Stimulated activated CD8-positive, alpha-beta memory T cell treated with anti-CD3 and anti-CD28 coated beads, Interleukin-15, amount 100 ng/mL, for 4 hours (primary cell): ENCODE measurements at places on chromosomes 2 and 18.

DNA sequence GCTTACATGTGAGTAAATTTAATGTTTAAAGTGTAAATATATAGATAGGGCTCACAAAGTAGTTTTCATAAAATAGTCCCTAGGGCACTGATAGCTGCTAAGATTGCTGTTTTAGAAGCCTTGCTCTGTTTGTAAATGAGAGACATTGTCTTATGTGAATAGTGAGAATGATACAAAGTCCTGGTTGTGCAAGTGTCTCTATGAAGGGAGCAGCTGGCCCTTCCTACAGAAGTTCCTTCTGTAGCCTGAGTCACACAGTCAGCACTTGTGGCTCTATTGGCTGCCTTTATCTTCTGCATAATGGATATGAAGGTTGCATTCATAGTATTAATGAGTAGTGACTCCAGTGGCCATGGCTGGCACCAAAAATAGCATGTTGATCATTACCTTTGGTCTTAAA, 279.7 kb downstream of the OSR1 start:
- no peak for DNase-seq

- DNase-seq, result no peak
These were observed 115.0 kb upstream of the CCDC85A start for GRCh38 chr2:56068746-56069145.

DNA sequence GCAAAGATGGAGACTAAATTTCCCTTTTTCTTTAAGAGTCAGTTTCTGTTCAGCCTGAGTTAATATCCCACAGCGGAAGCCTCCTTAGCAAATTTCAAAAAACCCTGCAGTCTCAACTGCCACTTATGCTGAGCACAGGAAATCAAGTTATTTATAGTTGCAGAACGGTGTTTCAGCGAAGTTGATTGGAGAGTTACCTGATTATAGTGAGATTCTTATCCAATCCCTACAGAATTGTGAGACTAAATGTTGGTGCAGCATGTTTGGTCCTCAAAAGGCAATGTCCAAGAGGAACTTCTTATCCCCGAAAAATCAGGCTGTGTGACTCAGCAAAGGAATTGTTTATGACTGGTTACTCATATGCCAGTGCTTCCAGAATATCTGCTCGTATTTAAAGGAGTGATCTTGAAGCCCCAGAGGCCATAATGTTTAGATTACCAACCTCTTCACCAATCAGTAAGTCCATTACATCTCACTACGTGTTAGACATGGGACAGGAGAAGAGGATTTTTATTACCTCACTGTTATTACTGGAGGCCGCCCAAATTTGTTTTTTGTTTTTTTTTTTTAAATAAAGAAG, 67.9 kb downstream of the LRRFIP1 start:
- DNase-seq, result no peak

DNA sequence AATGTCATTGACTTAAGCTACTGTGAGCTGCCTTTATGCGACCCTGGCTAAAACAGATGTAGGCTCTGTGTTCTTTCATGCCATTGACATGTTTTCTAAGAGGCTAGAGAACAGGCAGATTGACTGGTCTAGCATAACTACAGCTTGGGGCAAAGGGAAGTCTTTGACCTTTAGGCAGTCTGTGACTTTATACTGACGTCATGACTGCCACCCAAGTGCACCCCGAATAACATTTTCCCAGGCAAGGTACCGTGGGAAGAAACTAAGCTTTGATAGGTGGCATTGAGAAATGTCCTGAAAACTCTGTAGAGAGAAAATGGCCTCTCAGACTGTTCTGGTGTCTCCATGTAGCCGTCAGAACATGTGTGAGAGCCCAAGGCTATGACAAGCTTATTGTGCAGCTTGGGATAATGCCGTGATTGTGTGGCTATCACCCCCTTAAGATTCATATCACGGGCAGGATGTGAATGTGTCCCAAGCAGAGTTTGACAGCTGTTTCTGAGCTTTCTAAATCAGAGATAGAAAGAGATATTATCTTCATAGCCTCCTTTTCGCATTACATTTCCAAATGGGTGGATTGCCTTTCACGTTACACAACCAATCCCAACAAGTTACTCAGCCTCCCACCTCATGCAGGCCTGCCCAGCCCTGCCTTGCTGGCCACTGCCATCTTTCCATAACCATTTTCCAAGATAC, 672.2 kb upstream of the ACVR2A start:
- no peak for DNase-seq

DNA sequence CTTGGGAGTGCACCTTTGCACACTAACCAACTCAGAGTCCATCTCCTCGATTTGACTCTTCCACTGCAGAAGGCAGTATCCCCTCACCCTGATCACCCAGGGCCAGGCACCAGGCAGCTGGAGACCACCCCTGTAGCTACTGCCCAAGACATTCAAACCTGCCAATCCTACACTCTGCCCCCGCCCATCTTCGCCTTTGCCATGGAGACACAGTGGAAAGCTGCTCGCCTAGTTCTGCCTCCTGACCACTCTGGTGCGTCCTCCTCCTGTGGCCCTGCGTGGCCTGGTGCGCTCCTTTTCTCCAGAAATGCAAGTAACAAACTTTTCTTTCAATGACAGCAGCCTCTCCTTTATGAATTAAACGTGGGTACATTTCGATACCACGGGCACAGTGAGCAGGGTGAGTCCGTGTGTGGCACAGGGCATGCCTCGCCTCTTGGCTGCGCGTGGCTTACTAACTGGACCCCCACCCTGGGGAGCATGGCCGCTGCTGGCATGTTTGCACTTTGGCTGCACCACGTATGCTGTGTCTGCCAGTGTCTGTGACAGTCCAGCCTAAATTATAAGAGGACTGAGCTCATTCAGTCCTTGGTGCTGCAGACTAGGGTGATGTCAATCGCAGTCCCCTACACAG, 47.6 kb downstream of the LONRF2 start:
- DNase-seq, result no peak

- DNase-seq, result no peak
These were observed 94.8 kb upstream of the THOC1 start for GRCh38 chr18:362311-363290.

DNA sequence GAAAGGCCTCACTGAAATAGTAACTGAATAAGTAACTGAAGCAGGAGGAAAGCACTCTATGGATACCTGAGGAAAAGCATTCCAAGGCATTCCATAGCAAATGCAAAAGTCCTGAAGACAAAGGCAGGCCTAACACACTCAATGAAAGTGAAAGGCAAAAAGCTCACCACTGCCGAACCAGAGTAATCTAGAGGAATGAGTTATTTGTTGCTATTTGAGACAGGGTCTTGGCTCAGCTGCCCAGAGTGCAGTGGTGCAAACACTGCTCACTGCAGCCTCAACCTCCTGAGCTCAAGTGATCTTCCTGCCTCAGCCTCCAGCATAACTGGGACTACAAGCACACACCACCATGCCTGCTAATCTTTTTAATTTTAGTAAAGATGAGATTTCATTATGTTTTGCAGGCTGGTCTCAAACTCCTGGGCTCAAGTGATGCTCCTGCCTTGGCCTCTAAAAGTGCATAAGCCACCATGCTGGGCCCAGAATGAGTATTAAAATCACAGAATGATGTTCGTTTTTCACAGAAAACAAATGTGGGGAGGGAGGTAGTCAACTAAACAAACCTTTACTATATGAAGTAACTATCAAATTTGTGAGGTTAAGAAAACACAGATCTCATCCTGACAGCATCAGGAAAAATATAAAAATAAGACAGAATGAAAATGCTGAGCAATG, 17.9 kb downstream of the PIAS2 start:
- DNase-seq, result no peak
